ENCODE measurements at places on chromosomes 1 and 21.

DNA sequence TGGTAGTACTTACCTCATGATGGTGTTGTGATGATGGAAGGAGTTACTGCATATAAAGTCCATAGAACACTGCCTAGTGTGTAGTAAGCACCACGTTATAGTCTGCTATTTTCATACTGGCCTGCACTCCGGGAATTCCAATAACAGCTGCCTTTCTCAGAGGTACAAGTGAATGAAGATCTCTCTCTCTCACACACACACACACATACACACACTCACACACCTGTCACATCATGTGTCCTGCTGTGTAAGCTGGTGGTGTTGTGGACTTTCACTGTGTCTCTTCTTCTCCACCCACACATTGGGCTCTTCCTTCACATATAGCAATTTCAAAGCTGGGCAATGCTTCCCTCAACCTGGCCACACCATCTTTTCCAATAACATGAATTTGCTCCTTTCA is 33.4 kb upstream of the ST6GALNAC5 start:
- DNase-seq, result no peak

DNA sequence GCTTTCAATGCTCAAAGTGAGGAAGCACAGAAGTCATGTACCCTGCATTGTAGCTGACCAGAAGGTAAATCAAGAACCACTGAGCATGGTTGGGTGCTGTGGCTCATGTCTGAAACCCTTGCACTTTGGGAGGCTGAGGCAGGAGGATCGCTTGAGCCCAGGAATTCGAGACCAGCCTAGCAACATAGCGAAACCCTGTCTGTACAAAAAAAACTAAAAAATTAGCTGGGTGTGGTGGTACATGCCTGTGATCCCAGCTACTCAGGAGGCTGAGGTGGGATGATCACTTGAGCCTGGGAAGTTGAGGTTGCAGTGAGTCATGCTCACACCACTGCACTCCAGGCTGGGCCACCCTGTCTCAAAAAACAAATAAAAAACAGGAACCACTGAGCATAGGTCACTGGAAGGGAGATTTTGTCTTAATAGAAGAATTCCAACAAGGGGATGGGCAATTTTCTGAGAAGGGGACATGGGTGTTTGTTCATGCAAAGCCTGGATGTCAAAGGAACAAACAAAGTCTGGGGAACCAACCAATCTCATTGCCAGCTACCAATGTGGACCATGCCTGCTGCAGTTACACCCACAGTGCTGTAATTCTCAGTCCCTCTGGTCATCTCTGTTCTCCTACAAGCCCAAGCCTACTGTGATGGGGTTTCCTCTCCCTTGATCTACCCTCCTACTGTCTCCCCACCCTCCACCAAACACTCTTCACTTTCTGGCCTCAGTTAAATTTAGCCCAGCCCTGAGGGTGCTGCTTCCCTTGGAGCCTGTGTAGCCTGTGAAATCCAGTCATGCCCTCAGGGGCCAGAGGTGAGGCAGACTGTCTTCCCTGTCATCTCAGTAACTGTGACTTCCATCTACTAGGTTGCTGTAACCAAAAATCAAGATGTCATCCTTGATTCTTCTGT is 47.9 kb downstream of the ELF3 start:
- no peak for DNase-seq

- no peak for DNase-seq
These were observed 4.8 kb upstream of the MUTYH start for GRCh38 chr1:45345014-45345413.

- DNase-seq, result no peak
These were observed 12.2 kb downstream of the HDAC1 start for GRCh38 chr1:32303997-32304622.

DNA sequence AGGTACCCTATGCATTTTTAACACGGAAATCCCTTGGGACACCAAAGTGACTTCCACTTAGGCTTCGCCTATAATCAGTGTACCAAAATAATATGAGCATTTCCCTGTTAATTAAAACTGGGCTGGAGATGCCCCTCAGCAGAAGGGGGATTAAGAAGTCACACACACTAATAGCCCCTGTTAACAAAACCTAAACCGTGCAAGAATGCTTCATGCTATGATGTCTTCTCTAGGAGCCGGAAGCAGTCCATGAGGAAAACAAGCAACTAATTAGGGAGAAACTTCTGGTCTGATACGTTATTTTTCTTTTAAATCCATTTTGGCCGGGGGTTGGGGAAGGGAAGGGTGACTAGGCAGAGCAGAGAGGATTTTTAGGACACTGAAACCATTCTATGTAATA is 123.4 kb downstream of the ESRRG start:
- no peak for DNase-seq
